NCI-H187 (cell line): ENCODE measurements at places on chromosomes 16 and 17.

DNA sequence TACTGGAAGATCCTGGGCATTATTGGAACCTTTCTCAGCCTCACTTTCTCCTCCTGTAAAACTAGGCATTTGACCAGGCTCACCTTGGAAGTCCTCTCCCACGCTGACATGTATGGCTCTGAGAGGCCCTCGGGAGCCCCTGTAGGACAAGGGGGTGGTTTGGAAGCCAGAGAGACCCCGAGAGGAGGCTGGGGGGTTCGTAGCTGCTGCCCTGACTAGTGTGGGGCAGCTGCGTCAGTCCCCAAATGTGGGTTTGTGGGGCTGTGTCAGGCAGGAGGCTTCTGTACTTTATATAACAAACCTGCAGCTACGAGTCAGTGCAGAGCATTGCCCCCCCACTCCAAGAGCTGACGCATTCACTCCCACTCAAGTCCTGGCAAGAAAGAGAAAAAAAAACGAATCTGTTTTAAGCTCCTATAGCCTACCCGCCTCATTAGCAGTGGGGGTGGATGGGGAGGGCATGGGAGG, 1.8 kb downstream of the CX3CL1 start:
- no peak for DNase-seq

- DNase-seq: no peak
Measured at GRCh38 chr17:17514361-17514992, 18.3 kb upstream of the RASD1 start.

GRCh38 chr16:84040823-84041820, 1.5 kb downstream of the SLC38A8 start:
- no peak for DNase-seq

GRCh38 chr16:89602273-89602951, 11.0 kb upstream of the DPEP1 start:
- no peak for DNase-seq

DNA sequence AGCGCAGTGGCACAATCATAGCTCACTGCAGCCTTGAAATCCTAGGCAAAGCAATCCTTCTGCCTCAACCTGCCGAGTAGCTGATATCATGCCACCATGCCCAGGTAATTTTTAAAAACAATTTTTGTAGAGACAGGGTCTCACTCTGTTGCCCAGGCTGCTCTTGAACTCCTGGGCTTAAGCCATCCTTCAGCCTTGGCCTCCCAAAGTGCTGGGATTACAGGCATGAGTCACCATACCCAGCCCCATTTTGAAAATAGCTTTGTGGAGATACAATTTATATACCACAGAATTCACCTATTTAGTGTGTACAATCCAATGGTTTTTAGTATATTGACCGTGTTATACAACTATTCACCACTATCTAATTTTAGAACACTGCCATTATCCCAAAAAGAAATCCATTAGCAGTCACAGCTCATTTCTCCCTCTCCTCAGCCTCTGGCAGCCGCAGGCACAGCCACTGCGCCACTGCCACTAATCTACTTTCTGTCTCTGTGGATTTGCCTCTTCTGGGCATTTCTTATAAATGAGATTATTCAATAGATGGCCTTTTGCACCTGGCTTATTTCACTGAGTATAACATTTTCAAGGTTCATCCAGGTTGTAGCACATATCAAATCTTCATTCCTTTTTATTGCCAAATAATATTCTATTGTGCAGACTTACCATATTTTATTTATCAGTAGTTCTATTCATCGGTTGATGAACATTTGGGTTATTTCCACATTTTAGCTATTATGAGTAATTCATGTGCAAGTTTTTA, 6.5 kb downstream of the RNF157 start:
- DNase-seq: no peak

DNA sequence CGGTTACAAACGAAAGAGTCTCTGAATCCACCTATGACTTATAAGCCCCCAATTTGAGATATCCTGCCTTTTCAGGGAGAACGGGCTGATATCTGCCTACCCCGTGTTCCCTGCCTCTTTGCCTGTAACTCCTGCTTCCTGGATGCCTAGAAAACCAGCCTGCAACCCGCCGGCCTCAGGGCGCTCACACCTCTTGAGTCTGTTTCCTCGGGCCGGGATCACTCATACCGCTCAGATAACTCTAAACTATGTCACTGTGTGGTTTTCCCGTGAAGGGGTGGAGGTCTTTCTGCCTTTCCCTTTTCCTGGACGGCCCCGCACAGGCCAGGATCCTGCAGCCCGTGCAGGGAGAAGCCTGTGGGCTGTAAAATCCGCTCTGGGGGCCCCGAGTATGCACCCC, 10.4 kb downstream of the RPUSD1 start:
- no peak for DNase-seq

GRCh38 chr16:13902677-13903076, 17.3 kb upstream of the ERCC4 start:
- no peak for DNase-seq

- no peak for DNase-seq
Measured at GRCh38 chr17:43648916-43649315, 12.8 kb downstream of the MEOX1 start.

GRCh38 chr17:66506641-66507040, 204.2 kb downstream of the PRKCA start:
- no peak for DNase-seq
